RPMI8226 (cell line): ENCODE measurements at places on chromosomes 7 and 10.

- DNase-seq = no peak
Observed at GRCh38 chr7:137423321-137423720, 79.8 kb upstream of the PTN start.

GRCh38 chr10:11789306-11789705, 33.9 kb upstream of the PROSER2 start:
- DNase-seq = no peak

GRCh38 chr7:29077854-29078253, 68.5 kb downstream of the CPVL start:
- no peak for DNase-seq

DNA sequence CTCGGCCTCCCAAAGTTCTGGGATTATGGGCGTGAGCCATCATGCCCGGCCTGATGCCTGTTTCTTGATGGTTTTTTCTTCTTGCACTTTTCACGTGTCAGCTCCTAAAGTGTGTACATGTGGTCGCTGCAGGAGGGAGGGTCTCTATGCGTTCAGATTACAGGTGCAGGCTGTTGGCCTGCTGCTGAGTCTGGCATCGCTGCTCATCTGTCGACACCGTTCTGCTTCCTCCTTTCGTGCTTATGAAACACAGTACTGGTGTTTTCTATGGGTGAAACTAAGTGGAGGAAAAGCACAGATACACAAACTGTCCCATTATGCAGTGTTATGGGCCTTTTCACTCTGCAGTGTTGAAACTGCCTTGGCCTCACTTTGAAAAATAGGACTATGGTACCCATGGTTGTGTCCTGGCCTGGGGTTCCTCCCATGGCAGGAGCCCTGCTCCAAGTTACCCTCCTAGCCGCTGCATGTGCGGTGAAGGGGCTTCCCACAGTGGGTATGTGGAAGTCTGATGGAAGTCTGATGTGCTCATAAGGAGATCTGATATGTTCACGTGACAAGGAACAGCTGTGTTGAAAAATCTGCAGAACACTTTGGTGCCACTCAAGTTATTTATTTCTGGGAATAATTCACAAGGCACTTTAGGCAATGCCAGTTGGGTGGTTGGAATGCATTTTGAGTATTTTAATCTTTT, 23.5 kb downstream of the OGDH start:
- peak; percentile 89 for DNase-seq

DNA sequence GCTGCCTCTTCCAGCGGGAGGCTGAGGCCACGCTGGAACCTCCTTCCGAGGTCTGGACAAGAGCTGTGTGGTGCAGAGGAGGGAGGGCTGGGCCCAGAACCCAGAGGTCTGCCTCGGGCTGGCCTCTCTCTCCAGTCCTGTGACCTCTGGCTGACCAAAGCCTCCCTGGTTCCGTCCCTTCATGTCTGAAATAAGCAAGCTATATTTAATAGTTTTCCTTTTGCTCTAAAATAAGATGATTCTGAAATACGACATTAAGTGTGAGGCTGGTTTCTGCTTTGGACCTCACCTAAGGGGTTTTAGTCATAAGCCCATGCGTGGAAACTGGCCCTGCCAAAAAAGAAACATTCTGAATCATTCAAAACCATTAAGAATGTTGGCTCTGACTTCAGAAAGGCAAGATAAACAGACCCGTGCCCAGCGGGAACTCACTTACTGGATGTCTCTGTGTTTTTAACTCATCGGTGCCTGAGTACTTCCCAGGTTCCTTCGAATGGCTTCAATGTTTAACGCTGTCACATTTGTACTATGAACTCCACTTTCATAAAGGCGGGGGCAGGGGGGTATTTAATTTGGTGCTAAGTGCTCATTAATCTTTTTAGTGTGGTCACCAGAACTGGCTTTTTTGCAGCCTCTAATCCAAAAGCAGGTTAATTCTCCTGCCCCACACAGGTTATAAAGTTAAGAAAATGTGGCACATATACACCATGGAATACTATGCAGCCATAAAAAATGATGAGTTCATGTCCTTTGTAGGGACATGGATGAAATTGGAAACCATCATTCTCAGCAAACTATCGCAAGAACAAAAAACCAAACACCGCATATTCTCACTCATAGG, 157.5 kb upstream of the KLF14 start:
- DNase-seq = no peak

- no peak for DNase-seq
Observed at GRCh38 chr7:28986028-28986764, 28.1 kb upstream of the TRIL start.

DNA sequence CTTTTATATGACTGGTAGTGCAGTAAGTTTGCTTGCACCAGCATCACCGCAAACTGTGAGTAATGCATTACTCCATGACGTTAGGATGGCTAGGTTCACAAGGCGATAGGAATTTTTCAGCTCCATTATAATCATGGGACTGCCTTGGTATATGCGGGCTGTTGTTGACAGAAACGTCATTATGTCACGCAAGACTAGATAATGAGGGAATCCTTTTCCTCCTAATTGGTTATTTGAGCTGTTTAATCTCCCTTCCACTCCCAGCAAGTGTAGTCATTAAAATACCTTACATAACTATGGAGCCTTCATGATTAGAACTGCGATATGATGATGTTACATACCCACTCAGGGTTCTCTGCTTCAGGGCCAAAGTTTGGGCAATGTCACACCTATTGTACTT, 17.3 kb downstream of the KLLN start:
- DNase-seq = no peak

GRCh38 chr10:119521443-119522204, 20.9 kb downstream of the RGS10 start:
- no peak for DNase-seq

DNA sequence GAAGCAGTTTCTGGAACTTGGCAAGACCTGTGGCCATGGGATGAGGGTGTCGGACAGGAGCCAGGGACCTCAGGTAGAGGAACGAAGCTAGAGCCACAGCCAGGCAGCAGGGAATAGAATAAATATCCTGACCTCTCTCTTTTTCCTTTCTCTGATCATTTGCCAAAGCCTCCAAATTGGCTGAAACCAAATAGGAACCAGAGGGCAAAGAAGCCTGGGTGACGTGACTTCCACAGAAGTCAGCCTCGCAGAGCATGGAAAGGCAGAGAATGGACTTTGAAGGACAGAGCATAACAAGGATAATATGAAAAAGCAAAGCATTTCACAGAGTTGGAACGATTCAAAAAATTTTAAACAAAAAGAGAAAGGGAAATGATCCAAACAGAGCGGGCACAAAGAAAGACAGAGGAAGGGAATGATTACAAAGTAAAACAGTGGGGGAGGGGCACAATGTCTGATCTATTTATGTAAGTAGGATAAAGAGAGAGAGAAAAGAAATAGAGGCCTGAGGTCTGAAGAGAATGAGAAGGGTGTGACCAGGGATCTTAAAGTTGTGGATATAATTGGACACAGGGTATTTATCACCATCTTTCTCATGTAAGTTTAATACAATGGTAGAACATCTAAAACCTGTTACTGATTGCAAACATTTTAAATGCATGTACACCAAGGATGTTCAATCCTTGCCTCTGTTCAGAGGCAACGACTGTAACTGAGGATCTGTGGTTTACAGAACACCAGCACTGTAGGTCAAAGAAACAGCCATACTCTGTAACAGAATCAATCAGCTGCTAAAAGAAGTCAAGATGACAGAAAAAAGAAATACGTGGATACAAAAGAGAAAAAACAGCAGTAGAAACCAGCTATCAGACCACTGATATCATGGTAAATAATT, 4.5 kb upstream of the ZEB1 start:
- DNase-seq = no peak

- peak; percentile 58 for DNase-seq
Observed at GRCh38 chr7:121302214-121302745, 26.5 kb upstream of the WNT16 start.

GRCh38 chr7:47809387-47809786, 138.9 kb downstream of the PKD1L1 start:
- DNase-seq = no peak

DNA sequence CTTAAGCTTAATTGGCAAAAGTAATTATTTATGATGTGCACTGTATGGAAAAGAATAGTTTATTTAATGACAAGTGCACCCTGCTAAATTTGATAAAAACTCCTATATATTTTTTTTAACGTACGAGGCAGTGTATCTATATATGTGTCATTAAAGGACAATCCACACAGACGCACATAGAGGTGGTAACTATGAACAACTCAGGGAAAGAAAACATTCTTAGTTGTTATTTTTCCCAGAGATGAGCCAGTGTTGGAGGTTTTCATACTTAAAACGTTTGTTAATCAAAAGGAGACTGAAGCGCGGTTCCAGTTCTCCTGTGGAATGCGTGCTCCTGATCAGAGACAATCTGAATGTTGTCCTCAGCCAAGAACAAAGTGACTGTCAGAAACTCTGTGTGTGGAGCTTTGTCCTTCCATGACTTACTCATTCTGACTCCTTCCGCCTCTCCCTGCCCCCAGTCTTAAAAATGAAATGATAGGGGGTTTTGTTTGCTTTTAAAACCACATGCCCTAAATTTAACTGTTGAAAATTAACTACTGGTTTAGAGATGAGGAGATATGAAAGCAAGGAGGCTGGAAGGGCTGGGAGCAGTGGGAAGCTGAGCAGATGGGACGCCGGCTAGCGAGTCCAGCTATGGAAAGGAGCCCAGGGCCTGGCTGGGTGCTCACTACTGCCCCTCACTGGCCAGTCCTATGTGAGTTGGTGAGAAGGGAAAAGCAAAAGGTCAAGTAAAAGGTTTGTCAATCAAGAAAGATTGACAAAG, 99.6 kb downstream of the SVIL start:
- no peak for DNase-seq

DNA sequence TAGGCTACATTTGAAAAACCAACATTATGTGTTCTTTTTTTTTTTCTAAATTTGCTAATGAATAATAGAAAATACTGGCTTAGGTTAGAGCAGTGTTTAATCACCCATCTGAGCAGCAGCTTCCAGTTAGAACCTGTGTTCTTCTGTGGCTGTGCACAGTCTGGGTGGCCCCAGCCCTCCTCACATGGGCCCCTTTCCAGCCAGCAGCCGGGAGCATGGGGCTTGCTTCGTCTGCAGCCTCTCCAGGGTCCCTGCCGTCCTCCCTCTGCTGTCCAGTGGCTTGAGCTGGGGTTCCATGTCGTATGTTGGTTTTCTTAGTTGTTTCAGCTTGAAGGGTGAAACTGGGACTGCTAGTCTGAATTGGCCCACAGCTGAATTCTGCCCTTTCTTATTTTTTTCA, 37.3 kb downstream of the BNIP3 start:
- no peak for DNase-seq

DNA sequence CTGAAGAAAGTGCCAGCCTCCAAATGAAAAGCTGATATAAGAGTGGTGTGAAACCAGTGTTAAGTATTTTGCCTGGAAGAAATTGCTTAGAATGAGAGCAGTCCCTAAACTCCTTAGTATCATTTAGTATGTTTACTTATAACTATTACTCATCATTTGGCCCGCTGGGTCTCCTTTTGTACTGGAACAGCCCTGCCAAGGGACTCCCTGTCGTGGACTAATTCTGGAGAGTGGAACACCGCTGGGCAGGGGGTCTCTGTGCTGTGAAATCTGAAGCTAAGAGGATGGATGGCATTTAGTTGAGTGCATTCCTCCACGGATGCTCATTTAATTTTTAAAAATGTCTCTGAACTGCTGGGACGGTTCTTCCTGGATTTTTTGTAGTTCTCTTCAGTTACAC, 889.9 kb upstream of the C7orf33 start:
- DNase-seq = no peak
